ENCODE measurements at places on chromosomes 2 and 18.

- no peak for DNase-seq
Observed at GRCh38 chr18:30682672-30683071, 359.9 kb downstream of the DSC3 start.

- no peak for DNase-seq
Observed at GRCh38 chr18:13616041-13616440, 110.3 kb downstream of the FAM210A start.

DNA sequence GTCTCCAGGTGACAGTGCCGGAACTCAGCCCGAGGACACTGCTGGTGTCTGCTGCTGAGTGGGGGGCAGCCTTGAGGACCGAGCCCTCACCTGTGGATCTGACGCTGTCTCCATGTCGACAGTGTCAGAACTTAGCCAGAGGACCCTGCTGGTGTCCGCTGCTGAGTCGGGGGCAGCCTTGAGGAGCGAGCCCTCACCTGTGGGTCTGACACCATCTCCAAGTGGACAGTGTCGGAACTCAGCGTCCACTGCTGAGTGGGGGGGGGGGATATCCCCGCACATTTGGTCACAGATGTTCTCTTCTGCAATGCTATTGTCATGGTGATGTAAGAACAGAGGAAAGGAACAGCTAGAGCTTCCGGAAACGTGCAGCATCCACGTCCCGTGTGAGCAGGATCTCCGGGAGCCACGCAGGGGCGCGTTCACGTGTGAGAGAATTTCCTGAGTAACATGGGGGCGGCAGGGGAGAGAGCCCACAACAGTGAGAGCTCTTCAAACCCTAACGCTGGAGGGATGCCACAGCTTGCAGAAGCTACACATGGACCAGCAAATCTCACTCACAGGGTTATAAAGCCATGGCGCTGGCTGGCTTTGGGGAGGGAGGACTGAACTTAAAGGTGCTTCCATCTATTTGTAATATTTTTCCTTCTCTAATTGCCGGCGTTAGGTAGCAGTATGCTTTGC lies 250.7 kb upstream of the SALL3 start:
- DNase-seq = no peak

GRCh38 chr18:519019-519879 lies 18.7 kb upstream of the COLEC12 start:
- no peak for DNase-seq

DNA sequence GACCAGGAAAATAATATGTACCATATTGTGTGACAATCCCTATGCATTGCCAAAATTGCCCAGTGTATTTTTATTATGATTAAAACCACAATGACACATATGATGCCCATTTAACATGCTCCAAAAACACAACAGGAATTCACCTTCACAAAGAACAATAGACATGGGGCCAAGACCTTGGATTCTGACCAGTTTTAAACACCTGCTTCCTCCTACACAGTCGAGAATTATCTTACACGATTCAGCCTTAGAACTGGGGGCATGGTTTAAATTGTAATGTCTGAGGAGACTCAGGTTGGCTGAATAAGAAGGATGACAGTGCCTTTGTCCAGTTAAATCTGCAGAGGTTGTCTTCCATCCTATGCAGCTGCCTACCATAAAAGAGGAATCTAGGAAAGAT lies 212.7 kb downstream of the PLCL1 start:
- DNase-seq = no peak

- DNase-seq = no peak
Observed at GRCh38 chr2:103738108-103738507, 976.3 kb downstream of the TMEM182 start.

GRCh38 chr2:120326066-120326465 lies 19.9 kb upstream of the INHBB start:
- no peak for DNase-seq

DNA sequence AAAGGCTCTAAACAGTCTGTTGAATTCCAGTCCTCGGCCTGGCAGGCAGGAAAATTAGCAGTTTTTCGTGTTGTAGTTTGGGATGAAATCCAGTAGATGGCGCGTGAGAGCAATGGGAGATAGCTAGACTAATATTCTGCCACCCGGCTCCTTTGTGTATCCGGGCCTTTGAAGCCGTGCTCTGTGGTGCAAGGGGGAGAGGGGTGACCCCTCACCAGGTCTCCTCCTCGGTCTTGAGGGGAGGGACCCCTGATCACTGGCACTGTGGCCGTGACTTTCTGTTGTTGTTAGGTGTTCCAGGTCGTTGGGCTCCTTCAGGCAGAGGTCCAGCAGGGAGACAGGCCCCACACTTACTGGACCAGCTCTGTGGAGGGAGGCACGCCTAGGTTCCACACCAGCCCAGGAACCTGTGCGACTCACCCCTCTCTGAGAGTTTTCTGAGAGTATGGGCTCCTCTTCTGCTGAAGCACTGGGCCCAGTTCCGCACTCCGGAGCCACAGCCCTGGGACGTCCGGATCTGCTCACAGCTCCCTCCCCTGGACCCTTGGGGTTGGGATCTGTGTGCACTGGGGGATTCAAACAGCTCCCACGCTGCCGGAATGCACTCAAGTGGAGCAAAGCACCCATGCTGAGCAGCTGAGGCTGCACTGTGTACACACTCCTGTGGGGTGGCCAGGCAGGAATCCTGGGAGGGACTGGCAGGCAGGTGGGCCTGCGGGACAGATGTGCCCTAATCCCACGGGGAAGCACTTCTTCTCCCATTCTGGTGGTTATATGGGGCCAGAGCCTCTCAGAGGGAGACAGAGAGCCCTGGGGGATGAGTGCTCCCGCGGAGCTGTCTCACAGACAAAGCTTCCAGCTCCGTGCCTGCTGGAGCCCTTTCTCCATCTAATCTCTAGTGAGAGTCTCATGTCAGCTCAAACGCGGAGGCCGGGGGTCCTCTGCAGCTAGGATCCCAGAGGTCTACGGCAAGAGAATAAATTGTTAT lies 8.8 kb downstream of the GKN2 start:
- peak; percentile 2 for DNase-seq

- DNase-seq = no peak
Observed at GRCh38 chr2:217650716-217651360, 352.0 kb downstream of the TNS1 start.

DNA sequence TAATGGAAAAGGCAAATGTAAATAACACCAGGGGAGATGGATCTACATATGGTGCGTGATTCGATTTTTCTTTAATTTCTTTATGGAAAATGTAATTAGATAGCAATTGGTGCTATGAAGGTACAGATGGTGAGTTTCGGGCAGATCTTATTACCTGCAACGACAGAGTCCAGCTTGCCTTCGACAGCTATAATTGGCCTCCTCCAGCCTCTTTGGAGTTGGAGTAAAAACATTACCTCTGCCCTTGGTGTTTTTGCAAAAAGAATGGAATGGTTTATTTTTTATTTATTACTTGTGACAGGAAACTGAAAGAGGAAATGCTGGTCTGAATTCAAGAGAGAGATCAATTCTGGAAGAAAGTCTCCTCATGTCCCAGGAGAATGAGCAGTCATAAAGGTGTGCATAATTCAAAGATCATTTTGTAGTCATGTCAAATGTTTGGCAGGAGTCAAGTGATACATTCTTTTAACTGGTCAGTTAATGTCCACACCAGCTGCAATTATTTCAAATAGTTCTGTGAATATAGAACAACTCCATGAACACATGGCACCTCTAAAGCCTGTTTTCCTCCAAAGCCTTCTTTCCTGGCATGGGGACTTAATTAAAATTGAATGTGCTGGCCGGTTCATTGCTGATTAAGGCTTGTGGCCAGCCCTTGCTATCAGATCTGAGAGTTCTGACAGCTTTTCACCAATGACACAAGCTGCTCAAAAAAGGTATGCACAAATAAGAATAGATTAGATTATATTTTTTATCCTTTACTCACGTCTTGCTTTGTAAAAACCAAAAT lies 46.9 kb upstream of the KCNH7 start:
- no peak for DNase-seq

DNA sequence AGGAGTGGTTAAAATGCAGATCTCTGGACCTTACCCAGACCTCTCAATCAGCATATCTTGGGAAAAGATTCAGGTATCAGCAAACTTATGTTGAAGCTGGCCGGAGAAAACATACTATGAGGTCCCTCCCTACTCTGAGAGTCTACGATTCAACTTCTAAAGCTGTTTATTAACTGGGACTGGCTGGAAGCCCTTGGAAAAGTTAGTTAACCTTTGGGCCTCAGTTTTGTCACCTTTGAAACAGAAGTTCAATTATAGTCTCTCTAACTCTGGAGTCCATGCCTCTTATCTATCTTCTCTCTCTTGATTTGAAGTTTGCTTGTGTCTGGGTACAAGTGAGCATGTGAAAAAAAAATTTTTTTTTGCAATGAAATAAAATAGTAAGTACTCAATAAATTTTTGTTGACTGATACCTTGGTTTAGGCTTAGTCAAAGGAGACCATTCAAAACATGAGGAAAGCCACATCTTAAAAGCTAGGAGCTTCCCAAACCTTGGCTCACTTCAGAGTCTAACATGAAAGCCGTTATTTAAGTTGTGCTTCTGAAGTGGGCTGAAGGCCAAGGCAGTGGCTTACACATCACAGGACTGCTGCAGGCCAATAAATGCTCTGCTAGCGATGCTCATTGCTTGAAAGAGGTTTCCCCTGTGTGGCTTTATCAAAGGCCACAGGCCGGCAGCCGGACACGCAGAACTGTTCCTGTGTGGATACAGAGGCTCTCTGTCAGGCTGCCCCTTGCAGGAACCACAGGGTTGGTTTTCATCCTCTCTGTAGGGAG lies 110.6 kb upstream of the FAM136A start:
- DNase-seq = no peak

GRCh38 chr2:80942766-80943165 lies 638.2 kb upstream of the LRRTM1 start:
- no peak for DNase-seq

DNA sequence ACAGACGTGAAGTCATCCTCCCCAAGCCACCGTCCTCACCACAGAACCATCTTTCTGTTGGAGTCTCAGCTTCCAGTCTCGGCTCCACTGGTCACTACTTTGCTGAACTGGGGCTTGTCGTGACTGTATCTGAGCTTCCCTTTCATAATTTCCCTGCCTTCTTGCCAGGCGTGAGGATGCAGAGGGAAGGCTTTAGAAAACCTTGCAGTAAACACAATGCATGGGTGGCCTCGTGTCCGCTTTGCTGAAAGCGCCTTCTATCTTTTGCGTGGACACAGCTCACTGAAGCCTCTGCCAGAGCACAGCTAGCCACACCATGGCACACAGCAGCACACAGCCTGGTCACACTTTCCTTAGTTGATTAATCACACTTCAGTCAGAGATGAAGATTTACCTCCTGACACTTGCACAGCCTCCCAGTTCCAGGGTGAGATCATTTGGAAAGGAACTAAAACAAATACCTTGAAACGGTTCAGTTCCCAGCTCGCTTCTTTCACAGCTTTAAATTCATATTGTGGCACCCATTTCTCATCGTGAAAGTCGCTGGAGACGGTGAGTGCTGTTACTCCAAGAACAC lies 2.8 kb upstream of the GPR45 start:
- no peak for DNase-seq

- DNase-seq = no peak
Observed at GRCh38 chr2:240155048-240155744, 14.7 kb upstream of the OTOS start.

GRCh38 chr2:237351796-237352195 lies 62.2 kb downstream of the COL6A3 start:
- no peak for DNase-seq

DNA sequence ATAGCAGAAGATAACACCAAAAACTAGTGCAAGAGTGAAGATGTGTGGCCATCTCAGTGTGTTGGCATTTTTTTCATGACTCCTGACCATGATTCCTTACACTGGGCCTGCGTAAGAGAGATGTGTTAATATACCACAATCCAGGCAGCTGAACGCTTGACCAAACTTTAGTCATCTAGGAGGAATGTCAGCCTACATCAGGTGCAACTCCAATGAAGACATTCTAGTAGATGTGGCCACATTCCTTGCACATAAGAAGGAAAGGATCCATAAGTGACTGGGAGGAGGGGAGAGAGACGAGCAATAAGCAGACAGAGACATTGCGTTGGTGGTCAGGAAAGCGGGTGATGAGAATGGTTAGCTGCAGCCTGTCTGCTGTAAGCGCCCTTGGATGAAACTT lies 42.6 kb downstream of the CYRIA start:
- no peak for DNase-seq

DNA sequence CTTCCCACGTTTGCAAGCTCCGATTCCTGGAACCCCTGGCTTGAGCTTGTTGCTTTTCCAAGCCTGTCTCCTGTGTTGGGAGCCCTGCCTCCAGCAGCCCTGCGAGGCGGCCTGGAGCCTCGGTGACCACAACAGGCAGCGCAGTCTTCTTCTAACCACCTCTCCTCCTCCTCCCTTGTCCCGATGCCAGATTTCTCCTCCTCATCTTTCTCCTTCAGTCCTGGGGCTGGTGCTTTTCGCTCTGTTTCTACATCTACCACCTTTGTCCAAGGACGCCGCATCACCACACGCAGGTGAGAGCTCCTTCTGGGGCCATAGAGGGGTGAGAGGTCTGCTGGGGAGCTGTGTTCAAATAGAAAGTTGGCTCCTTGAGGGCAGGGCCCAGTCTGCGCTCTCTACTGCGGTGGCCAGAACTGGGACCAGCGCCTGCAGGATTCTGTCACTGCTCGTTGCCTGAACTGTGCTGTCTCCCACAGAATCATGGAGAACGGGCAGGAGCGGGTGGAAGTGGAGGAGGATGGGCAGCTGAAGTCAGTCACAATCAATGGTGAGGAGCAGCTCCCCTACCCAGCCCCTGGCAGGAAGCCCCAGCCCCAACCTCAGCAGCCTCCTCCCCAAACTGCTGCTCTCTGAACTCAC lies 3.9 kb downstream of the DNAJB2 start:
- DNase-seq = no peak

GRCh38 chr2:172249334-172249733 lies 146.6 kb upstream of the DLX2 start:
- DNase-seq = no peak

GRCh38 chr2:196473617-196474016 lies 165.9 kb upstream of the CCDC150 start:
- DNase-seq = no peak

- no peak for DNase-seq
Observed at GRCh38 chr18:23462876-23463275, 9.8 kb downstream of the RIOK3 start.

DNA sequence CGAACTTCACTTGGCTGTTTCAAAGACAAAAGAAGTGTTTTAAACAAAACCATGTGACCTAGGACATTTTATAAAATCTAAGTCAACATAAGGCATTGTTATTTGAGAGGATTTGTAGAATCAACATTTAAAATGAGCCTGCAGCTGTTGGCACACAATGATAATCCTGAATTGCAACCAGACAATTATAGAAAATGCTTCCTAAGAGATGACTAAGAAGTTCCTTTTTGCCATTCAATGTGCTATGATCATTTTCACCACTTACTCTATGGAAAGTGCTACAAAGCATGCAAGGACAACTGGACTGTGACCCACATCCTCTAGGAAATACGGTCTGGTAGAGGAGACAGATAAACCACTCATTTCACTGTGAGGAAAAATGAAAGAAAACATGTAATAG lies 246.4 kb downstream of the CDH20 start:
- DNase-seq = no peak
